ENCODE measurements at places on chromosomes 3 and 15.

DNA sequence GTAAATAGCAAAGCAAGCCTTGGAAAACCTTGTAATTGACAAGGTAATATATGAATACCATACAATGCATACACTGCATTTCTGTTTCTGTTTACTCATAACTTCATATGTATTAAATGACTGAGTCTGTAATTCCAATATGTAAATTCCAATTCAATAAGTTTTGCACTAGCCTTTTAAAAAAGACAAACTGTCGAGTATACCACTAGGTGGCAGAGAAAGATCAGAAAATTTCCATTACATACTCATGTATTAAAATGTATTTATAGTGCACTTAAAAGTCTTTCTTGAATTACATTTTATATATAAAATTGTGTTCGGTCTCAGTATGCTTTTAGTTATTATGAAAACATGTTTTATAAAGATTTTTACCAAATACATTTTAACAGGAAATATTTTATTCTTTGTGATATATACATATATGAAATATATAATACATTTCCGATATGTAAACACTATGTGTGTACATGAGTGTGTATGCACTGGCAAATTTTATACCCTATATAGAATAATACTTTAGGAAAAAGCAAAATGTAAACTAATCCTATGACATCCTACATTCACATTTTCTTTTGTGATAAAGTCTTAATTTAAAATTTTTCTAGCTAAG is 216.8 kb downstream of the VGLL3 start:
- DNase-seq = peak; percentile 6

GRCh38 chr3:71031914-71032521 is 551.5 kb downstream of the FOXP1 start:
- no peak for DNase-seq

- DNase-seq = no peak
Measured at GRCh38 chr3:59288951-59289350, 239.1 kb upstream of the CFAP20DC start.

- no peak for DNase-seq
Measured at GRCh38 chr15:49239105-49239504, 69.1 kb downstream of the GALK2 start.

DNA sequence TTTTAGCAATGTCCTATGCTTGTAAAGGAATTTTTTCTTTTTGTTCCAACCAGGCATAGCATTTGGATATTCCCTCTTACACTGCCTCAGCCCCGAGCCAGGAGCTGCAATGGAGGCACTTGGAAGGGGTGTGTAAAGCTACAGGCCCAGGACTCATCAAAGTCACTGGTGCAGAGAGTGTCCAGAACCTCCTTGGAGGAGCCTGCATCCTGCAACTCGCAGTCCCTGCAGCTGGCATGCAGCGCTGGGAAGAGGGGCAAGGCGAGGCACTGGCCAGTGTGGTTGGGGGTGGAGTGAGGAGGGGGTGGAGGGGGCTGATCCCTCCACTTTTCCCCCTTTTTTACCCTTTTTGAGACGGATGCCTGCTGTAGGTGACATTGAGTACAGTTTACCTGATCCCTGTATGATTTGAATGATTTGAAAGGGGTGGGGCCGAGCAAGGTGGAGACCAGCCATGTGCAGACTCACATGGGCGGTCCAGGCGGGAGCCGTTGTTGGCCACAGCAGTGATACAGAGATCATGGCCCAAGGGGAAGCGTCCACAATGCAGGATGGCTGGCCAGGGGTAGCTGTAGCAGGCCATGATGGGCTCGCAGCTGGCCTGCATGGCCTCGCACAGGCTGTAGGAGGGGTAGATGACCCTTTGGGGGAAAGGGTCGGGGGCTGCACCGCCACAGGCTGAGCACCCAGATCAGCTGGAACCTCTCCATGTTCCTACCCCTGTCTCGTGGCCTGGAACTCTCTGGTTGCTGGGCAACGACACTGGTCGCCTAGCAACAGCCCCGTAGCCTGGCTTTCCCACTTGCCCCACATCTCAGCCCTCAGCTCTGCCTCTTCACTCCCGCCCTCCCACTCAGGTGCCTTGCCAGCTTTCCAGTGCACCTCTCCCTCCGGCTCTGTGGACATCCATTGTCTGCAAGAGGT is 7.9 kb downstream of the P4HTM start:
- no peak for DNase-seq

DNA sequence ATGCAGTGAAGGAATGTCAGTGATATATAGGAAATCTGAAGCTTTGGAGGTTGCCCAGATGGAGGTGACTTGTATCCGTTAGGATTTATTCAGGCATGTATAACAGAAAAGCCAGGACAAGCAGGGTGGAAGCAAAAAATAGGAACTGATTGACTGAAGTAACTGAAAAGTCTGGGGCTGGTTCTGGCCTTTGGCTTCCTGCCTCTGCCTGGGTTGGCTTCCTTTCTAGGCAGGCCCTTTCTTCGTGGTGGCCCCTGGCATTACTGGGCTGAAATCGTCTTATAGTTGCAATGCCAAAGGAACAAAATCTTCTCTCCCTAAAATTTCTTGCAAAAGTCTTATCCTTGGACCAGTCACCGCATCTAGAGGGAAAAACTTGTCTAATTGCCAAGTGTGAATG is 386.1 kb downstream of the PTPRG start:
- no peak for DNase-seq

DNA sequence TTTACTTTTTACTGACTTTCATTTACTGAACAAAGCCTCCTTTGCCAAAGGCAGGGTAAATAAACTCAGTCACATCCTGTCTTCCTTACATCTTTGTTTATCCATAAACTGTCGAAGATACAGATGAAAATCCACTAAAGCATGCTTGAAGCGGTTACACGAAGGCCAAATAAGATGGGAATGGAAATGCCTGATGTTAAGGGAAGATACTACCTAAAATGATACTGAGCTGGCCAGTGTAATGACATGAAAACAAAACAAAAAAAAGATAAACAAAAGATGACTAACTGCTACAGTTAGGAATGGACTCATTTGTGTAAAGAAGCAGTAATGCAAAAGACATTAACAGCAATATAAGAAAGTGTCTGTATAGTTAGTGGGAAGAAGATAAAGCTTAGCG is 114.7 kb upstream of the ADAMTS9 start:
- no peak for DNase-seq

Data from activated CD4-positive, alpha-beta T cell treated with anti-CD3 and anti-CD28 coated beads, Interleukin-2, Interleukin-4, amounts not matched to agents 100 ng/mL and 50 ng/mL, durations not matched to agents 16 hours and 8 hours (primary cell).